Hypothalamus (tissue), 51 donors: ENCODE measurements at places on chromosomes 12 and 14.

DNA sequence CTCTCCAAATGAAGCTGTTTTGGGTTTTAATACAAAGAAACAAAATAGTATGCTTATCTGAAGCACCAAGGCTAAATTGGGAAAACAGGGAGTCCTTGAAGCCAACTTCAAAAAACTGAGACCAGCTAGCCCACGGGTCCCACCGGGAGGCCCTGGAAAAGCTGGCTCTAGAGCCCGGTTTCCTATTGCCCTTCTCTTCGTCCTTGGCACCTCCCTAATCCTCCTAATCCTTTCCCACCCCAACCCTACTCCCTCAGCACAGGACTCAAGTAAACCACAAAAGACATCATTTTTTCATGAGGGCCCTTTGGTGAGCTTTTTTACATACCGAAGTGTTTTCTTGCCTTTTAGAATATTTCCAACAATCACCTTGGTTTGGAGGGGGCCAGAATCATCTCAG is 11.3 kb downstream of the LRRC74A start:
- no peak for DNase-seq

- no peak for DNase-seq
Measured at GRCh38 chr12:25781232-25781631, 177.2 kb upstream of the RASSF8 start.

DNA sequence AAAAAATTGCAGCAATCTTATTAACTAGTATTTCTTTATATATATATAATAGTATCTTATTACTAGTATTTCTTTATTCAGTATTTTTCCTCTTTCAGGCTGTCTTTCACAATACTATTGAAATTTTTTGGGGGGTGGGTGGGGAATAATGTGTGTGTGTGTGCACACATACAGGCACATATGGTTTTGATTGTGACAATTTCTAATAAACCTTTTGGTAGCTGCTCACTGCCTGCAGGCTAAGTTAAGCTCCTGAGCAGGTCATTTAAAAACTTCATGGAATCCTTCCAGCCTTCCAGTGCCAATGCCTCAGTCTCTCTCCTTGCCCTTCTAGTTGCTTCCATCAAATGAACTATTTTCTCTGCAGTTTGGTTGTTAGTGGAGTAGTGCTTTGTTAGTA is 490.1 kb downstream of the PCNX1 start:
- DNase-seq = no peak

DNA sequence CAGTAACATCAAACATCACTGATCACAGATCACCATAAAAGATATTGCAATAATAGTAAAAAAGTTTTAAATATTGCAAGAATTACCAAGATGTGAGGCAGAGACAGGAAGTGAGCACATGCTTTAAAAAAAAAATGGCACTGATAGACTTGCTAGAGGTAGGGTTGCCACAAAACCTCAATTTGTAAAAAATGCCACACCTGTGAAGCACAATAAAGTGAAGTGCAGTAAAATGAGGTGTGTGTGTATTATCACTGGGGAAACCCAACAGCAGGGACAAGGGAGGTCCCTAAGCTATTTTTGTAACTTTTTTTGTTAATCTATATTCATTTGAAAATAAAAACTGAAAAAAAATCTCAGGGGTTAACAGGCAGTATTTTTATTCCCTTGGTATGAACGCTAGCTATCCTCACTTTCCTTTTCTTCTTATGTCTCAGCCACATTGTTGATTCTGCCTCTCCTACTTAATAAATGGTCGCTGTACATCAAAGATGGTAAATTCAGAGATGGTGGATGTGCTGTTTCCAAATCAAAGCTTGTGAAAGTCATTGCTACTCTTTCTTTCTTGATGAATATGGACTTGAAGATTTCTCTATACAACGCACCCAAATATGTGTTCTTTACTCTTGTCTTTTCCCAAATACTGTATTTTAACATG is 14.0 kb upstream of the KLRD1 start:
- DNase-seq = no peak

DNA sequence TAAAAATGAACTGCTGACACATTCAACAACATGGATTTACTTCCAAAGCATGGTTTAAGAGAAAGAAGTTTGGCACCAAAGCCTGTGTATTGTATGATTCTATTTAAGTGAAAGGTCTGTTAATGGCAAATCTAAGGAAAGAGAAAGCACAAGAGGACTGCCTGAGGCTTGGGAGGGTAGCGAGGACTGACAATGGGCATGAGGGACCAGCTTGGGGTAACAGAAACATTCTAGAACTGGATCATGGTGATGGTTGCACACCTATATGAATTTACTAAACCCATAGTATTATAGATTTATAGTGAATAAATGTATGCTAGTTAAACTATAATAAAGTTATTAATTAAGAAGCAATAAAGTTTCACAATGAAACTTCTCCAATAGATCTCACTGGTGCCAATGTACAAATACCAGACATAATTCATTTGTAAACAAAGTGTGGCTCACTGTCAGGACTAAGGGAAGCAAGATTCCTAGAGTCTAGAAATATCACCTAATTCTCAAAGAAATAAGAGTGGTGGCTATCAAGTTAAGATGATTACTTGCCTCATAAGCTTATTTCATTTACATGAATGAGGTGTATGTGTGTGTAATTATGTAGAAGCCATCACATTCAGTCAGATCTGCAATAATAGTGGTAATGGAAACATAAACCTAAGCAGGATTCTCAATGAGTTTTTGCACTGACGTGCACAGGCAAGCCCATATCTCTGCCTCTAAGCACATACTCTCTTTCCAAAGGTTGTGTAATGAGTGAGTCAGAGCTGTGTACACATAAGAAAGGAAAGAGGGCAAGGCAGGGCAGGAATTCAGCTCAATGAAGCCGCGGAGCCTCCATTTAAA is 353.4 kb downstream of the KCNH5 start:
- DNase-seq = no peak

DNA sequence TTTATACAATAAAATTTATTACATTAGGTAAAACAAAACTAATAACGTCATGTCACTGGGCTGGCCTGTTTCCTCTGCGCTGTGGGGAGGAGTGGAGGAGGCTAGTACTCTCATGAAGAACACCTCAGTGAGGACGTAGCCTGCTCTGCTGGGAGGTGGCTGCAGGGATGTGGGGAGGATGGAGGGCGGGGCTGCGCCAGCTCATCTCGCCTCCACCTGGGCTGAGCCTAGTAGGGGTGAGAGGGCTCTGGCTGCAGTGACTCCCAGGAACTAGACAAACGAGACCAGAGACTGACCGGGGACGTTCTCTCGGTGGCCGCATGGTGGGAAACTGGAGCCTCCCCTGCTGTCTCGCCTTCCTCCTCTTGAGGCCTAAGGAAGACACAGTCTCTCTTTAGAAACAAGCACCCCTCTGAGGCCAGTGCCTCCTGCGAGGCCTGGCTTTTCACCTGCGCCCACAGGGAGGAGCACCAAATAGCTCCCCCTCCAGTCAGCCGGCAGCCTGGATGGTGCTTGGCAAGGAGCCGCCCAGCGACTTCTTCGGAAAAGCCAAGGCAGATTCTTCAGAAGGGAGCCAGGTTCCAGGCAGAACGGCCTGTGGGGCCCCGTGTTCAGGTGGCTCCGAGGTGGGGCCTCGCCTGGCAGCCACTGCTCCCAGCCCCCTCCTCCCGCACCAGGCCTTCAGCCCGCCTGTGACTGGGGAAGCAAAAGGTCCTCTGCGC is 62.4 kb downstream of the PLEKHG3 start:
- DNase-seq = no peak

DNA sequence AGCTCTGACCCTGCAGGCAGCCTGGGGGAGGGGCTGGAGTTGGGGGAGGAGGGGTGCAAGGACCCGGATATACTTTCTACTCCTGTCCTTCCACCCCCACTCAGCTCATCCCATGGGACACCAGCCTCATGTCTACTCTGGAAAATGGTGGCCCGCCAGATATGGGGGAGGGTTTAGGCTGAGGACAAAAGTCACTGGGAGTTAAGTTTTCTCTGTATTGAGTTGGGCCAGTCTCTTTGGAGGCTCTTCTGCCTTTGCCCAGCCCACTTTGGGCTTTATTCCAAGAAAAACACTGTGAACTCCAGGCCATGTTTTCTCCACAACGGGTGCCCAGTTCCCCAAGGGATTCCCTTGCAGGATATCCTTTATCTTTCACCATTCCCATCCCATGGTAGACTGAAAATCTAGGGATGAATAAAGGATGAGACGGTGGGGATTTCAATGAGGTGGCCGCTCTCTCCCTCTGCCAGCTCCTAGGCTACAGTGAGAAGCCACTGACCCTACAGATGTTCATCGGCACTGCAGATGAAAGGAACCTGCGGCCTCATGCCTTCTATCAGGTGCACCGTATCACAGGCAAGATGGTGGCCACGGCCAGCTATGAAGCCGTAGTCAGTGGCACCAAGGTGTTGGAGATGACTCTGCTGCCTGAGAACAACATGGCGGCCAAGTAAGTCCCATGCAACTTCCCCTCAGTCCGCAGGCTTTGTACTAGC is 4.9 kb downstream of the NFATC4 start:
- no peak for DNase-seq

DNA sequence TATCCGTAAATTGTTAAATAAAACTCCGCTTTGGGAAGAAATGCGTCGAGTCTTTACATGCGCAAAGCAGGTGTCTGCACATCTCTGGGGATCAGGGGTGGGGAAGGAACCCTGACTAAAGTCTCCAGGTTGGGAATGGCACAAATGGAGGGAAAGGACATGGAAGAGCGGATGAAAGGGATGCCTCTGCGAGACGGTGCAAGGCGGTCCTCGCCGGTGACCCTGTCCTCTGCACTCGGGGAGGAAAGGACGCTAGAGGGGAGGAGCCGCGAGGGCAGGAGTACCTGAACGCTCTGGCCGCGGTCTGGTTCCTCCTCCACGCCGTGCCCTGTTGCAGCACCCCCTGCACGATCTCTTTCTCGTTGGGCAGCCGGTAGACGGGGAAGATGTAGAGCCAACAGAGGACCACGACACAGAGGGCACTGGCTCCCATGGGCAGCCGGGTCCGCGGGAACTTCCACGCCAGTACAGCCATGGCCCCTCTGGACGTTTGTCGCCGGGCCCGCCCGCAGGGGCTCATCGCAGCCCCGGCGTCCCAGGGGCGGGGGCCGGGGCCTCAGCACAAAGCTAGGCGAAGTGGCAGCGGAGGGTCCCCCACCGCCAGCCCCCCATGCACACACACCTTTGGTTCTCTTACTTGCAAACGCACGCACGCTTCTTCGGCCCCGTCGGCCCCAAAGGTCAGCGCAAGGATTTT is 646 bp downstream of the ST8SIA1 start:
- peak; percentile 29 for DNase-seq

DNA sequence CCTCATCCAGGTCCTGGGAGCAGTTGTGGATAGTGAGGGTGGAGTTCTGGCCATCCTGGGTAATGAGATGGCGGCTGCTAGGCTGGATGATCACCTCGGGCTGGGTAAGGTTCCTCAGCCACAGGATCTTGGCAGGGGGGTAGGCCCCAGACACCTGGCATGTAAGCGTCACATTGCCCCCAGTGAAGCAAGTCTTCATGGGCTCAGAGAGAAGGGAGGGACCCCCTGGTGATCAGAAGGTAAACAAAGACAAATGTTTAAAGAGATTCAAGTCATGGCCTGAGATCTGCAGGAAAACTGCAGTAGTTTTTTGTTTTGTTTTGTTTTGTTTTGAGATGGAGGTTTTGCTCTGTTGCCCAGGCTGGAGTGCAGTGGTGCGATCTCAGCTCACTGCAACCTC is 12.8 kb upstream of the WSB2 start:
- DNase-seq = no peak

DNA sequence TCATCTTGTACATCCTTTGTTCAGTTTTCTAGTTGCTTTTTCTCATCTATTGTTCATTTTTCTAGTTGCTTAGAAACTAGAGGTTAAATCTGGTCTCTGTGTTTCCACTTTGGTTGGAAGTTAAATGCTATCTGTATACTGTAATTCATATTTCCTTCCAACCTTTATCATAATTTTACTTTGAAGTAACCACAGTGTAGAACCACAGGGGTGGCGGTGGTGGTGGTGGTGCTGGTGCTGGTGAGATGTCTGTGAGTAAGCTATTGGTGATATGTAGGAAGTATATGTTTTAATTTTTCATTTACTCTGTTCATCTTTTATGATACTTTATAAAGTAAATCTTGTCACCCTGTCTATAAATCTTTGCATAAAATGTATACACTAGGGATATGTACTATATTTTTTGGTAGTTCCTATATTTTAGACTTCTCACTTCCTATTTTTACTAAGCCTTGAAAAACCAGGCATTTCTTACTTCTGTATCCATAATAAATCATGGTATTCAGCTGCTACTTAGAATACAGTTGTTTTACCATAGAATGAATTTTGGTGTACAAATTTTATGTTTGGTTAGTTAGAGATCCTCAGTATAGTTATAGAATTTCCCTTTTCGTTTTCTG is 31.9 kb downstream of the CCDC91 start:
- no peak for DNase-seq

DNA sequence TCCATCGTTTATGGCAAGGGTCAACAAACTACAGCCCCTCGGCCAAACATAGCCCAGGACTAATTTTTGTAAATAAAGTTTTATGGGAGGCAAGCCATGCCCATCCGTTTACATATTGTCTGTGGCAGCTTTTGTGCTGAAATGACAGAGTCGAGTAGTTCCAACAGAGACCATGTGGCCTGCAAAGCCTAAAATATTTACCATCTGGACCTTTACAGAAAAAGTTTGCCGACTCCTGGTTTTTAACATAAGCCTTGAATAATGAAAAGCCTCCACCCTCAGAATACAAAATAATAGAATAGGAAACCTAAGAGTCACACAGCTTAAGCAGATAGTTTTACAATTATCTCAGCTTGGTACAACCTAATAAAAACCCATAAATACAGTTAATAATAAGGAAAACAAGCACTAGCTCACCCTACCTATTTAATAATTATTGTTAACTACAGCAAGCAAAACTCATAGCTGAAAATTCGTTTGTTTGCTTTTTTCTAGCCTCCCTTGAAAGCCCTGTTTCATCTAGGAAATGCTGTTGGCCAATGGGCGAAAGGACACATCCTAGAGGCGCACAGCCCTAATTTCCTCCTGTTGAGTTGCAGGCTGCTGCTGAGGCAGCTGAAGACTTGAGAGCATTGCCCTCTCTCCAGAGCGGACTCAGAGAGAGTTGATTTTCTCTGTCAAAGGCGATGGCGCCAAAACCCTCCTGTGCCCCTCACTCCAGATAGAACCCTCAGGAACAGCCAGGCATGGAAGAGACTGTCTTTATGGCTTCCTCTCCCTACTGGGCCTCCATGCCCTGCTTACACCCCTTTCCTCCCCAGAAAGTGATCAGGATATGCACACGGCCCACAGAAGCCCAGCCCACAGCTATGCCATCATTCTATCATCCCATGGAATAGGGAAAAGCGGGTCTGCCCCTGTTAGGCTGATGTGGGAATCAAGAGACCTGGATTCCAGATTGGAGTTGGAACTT is 107.2 kb downstream of the DPF3 start:
- no peak for DNase-seq

GRCh38 chr12:126144603-126145002 is 1079.4 kb downstream of the AACS start:
- DNase-seq = no peak

DNA sequence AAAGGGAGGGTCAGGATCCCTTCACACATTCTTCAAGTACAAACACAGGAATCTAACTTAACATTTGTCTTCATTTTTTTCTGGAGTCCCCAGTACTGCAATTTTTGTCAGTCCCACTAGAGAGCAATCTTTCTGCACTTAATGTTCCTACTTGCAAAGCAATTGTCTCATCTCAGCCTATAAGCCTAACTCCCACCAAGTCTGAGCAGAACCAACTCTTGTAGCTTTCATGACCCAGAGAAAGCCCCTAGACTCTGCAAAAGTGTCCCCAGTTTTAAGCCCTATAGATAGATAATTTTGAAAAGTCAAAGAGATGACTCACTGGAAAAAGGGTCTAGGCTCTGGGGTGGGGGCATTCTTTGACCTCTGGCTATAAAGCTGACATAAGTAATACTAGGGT is 1.8 kb upstream of the ZBTB39 start:
- no peak for DNase-seq

GRCh38 chr12:45518291-45519235 is 210.9 kb upstream of the ARID2 start:
- no peak for DNase-seq
